ENCODE measurements at places on chromosomes 11 and 22.

DNA sequence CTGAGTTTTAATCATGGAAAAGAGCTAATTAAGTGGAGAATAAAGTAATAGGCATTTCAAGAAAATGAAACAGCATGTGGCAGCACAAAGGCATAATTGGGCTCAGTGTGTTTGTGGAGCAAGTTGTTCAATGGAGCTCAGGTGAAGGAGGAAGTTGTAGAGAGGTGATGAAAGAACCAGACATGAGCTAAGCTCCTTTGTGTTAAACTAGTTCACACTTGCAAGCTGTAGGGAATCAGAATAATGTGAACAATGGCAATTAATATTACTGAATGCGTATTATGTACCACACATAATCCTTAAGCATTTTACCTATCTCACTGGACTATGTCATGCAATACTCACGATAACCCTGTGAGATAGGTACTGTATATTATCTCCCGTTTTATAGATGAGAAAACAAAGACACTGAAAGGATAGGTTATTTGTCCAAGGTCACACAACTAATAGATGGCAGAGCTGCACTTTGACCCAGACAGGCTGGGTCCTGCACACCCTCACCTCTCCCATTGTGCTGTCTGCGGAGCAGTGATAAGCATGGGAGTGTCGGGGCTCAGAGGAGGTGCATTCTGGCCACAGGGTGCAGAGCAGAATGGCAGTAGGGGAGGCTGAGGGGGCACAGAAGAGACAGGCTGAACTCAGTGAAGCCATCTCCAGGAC is 8.9 kb downstream of the OLFML1 start:
- no peak for DNase-seq

GRCh38 chr11:111598148-111598547 is 4.1 kb upstream of the SIK2 start:
- no peak for DNase-seq

DNA sequence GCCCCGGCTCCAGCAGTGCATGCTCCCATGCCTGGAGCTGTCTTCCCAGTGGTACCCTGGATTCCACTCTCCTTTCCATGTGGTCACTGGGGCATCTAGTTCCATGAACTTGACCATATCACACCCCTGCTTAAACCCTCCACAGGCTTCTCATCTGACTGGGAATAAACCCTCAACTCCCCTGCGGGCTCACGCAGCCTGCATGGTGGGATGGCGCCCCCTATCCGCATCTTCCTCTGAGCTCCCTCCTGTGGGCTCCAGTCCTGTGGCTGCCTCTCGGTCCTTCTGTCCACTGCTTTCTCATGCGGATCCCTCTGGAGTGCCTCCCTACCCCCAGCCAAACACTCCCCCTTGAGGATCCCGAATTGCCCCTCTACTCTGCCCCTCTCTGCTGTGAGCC is 41.4 kb upstream of the TTLL12 start:
- no peak for DNase-seq

GRCh38 chr22:31055635-31056159 is 25.4 kb upstream of the SMTN start:
- no peak for DNase-seq

DNA sequence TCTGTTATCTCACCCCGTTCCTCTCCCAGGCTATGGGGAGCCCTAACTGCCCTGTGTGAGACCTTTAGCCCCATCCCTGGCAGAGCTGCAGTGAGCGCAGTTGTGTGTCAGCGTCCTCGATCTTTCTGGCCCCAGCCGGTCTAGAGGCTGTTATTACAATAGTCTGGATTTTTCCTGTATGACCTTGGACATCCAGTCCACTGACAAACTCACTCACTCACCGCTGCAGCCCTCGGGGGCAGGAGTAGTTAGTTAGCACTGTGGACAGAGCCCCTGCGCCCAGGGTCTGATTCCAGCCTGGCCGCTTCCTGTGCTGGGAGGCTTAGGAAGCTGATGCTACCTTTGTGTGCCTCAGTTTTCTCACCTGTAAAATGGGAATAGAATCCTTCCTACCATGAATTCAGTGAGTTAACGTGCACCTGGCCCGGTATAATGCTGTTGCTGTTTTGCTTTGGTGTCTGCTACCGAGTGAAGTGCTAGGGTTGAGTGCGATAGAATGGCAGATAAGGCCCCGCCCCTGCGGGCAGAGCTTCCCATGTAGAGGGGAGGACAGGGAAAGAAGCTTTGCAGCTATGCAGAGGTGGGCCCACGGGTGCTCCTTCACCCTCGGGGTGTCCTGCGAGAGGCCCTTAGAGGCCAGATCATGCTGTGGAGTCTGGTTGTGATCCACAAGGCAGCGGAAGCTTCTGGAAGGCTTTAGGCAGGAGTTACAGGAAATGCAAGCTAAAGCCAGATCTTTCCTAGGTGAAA is 3.0 kb downstream of the LRP5 start:
- no peak for DNase-seq

GRCh38 chr11:128086794-128087193 is 500.6 kb downstream of the ETS1 start:
- no peak for DNase-seq

GRCh38 chr11:72932132-72932570 is 117.9 kb downstream of the ATG16L2 start:
- no peak for DNase-seq

GRCh38 chr11:80163011-80163410 is 722.2 kb upstream of the TENM4 start:
- no peak for DNase-seq

- no peak for DNase-seq
These were observed 10.0 kb upstream of the PKNOX2 start for GRCh38 chr11:125154378-125155099.

DNA sequence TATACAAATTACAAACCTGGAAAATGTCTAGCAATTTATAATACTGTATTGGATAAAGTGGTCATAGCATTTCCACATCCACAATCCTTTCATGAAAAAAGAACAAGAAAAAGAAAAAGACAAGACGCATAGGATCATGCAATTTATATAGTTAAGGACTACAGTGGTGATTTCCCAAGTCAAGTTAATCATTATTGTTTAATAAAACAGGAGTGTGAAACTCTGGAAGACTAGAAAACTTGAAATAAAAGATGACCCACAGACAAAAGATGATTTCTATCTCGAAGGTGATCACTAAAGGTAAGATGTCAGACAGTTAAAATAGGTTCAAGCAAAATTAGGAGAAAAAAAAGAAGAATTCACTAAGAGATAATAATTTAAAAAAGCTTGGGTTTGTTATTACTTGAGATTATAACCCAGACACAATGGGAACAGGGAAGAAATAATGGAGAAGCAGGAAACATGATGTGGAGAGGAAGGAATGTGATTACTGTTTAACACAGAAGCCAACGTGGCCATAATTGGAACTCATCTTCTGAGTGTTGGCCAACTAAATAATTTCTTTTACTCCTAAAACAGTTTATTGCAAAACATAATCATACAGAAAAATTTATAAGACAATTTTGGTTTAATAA is 441.2 kb upstream of the ANO3 start:
- no peak for DNase-seq

DNA sequence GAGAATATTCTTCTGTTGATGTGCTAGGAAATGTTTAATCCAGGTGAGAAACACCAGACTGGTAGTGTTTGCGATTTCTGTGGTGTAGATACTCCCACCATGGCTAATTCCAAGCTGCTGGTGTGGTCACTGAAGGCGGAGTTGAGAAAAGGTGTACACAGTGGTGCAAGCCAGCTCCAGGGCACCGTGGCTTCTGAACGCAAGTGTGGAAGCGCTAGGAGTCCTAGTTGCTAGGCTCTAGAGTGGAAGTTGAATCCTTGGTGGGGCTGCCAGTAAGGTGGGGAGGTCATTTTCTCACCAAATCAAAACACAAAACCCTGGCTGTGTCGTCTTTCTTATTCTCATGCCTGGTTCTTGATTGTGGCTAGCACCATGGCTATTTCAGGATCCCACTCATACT is 61.6 kb downstream of the ZBTB16 start:
- no peak for DNase-seq

- DNase-seq: no peak
These were observed 64.8 kb downstream of the TBC1D22A start for GRCh38 chr22:46827136-46827780.

DNA sequence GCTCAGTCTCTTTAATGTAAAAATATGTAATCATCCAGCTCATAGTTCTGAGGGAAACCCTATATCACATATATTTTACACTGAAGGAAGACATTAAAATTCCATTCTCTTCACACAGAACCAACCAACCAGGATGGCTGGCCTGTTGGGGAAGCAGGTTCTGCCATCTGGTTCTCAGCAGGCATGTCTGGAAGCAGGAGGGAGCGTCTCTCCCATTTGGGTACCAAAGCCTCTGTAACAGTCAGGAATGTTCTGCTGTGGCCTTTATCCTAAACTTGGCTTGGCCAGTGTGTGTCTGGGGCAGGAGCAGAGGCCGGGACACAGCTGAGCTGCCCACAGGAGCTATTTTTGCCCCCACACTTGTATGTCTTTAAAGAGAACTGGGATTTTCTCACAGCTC is 29.2 kb downstream of the SGSM3 start:
- no peak for DNase-seq

DNA sequence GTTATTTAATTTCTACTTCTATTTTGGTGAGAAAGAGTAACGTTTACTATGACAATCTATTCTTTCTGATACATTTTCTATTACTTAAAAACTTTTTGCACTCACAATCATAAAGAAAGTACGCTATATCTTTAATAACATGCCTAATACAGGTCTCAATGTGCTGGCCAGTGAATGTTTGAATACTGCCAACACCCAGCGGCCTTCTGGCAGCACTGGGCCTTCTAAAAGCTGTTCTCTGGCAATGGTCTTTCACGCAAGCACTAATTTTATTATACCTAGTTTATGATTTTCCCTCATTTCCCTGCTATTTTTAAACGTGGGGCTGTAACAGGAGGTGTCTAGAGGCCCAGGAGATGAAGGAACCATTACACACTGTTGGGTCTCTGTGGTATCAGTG is 349.8 kb upstream of the PITPNB start:
- DNase-seq: no peak

GRCh38 chr11:121100943-121101342 is at the start of gene TECTA:
TECTA (plus strand) TSS chr11:121101243; CDS start chr11:121102666, 1,423 bp downstream.
- no peak for DNase-seq

DNA sequence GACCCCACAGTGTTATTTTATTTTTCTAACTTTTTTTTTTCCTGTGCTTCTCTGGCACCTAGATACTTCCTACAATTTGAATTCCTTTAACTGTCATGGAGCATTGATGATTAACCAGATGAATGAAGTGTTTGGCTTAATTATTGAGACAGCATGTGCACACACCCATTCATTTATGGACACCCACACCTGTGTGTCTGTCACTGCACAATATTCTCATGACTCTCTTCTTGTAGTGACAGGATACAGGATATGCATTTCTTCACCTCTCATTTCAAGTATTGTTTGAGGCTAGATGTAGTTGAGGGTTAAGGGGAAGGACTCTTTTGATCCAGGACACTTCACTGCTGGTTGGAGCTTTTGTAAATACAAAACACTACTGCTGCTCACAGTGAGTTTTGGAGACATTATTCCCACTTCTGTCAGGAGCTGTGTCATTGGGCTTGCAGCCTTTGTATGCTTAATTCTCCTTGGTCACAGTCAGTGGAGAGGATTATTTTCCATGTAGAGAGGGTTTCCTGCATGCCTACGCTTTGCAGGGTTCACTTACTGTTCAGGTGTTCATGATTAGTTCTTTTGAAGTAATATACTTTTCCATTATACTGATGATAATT is 33.5 kb downstream of the SPECC1L start:
- DNase-seq: no peak

GRCh38 chr11:66339686-66340483 is 3.7 kb upstream of the RIN1 start:
- no peak for DNase-seq

- no peak for DNase-seq
These were observed 47.5 kb upstream of the ME3 start for GRCh38 chr11:86719781-86720463.

DNA sequence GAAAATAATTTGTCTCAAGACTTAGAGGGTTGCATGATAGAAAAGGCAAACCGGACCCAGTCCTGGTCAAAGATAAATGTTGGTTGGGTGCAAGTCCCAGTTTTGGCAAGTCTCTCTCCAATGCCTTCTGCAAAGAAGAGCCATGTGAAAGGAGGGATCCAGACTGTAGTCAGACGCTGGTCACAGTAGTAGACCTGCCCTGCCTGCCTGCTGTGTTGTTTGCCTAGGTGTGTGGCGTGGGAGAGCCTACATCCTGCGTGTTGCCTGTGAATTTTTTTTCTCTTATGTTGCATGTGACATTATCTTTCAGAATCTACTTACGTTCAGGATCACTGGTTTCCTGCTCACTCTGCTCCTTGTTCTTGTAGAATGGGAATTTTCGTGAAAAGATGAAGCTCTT is 197.6 kb upstream of the CCDC90B start:
- DNase-seq: no peak

- DNase-seq: no peak
These were observed 751.2 kb downstream of the JRKL start for GRCh38 chr11:97140885-97141494.

- no peak for DNase-seq
These were observed 1415.2 kb downstream of the TBC1D22A start for GRCh38 chr22:48177631-48178030.

GRCh38 chr11:35641171-35641897 is 21.2 kb upstream of the TRIM44 start:
- DNase-seq: no peak

DNA sequence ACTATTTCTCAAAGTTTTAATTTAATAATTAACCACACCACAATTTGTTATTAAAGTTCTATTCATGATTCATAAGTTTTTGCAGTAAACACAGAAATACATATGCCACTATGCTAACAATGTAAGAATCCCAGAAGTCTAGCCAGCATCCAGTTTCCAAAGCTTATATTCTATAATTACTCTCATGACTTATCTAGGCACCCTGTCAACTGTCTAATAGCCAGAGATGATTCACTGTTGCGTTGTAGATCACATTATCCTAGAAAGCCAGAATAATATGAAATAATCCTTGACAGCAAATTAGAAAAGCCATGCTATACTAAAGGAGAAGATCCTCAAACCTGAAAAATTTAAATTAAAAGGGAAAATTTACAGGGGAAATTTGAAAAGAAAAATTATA is 141.0 kb downstream of the SOX6 start:
- no peak for DNase-seq

DNA sequence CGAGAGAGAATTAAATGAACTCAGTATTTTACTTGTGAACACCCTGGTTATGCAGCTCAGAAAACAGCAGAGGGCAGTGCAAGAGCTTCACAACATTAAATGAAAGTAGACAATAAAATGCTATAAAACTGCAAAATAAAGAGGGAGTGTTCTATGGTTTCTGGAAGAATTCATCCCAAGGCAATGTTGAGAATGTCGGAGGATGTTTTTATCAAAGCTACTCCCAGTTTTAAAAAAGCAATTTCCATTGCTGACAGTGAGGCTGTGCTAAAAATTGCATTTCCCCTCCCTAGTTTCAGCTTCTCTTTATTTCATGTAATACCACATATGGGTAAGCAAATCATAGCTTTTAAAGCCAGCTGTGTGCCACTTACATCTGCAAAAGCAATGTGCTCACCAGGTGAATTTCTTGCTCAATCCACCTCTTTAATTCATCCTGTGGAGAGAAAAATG is 296.8 kb downstream of the RAB38 start:
- DNase-seq: no peak

DNA sequence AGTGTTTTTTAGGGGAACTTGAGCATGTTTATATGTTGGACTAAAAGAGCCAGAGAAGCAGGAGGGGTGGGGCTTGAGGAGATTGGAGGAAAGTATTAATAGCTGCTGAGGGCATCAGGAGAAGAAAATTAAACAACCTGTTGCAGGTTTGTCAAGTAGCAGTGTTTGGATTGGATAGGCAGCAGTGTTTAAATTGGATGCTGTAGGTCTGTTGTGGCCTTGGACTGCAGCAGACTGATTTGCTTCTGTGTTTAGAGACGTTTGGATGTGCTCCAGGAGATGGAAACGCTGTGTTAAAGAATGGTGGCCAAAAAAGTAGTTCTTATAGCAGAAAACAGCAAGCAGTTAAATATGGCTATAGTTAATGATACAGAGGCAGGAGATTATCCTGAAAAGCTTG is 5.7 kb downstream of the EIF3L start:
- no peak for DNase-seq

Data from B cell (primary cell).